ENCODE measurements at places on chromosomes 4 and X.

DNA sequence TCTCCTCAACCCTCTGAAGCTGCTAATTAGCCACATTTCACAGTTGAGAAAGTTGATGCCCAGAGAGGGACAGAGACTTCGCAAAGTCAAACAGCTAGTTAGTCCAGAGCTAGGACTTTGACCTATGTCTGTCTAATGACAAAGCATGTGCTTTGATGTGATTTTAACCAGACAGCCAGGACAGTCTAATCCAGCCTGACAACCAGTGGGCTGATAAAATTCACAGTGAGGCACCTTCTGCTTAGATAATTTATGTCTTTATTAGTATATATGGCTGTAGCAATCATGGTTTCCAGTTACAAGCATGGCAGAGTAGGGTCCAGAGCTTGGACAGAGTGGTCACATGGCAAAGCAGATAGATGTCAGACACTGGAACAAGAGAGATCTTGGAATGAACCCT lies 133.6 kb upstream of the C1QTNF7 start:
- DNase-seq, result no peak

- DNase-seq, result no peak
These were observed 118.0 kb upstream of the ATP6AP2 start for GRCh38 chrX:40462795-40463194.

DNA sequence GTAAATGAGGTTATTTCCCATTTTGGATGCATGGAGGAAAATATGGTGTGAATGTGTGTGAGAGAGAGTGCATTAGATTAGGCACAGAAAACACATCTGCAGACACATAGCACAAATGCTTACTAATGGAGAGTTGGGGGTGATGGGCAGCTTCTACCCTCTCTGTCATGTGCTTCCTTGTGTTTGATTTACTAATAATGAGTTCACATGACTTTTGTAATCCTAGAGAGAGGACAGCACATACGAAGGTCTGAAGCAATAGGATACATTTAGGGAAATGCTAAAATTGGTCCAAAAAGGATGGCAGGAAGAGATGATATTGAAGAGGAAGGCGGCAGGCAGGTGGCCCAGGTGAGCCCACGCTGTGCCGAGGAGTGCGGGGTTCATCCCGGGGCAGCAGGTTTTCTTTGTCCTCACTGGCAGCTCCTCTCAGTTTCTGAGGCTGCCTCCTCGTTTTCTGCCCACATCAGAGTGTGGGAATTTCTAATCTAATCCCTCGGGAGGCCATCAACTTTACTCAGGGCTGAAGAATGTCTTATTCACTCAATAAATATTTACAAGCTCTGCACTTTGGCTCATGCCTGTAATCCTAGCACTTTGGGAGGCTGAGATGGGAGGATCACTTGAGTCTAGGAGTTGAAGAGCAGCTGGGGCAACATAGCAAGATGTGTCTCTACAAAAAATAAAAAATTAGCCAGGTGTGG lies 15.9 kb upstream of the MAP9 start:
- peak; percentile 28 for DNase-seq

GRCh38 chr4:118086344-118086743 lies 52.1 kb downstream of the NDST3 start:
- peak; percentile 10 for DNase-seq

DNA sequence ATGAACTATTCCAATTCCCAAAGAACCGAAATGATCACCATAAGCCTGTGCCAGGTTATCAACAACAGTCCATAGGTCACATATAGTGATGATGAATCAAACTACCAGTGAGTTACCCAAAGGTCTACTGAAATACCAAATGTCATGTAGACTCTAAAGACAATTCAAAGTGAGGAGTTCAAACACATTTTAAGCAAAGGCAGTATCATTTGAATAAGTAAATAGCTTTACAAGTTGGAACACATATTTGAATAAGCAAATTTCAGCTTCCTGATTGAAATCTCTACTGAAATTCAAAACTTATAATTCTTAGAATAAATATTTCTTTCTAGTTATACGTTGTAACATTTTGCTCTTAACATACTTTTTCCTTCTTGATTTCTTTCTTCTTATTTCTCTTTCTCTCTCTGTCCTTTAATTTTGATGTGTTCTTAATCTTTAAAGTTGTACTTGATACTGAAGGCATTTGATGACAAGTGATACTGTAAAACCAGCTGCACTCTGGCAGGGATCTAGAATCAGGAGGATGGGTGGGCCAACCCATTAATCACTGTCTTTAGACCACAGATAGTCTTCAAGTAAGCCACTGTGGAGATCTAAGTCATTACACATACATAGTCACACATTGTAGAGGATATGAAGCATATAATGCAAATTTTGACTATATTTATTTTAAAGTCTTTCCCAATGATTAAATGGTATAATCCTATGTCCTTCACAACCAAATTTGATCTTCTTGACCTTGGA lies 34.5 kb downstream of the GABRA4 start:
- DNase-seq, result no peak

- DNase-seq, result no peak
These were observed 415.0 kb upstream of the INTU start for GRCh38 chr4:127217586-127218229.

- DNase-seq, result no peak
These were observed 11.3 kb upstream of the SPCS3 start for GRCh38 chr4:176308441-176308840.

GRCh38 chrX:14616301-14616700 lies 87.0 kb downstream of the GLRA2 start:
- no peak for DNase-seq

- DNase-seq, result no peak
These were observed 28.2 kb upstream of the CHRNA9 start for GRCh38 chr4:40306976-40307375.

GRCh38 chr4:69984030-69984443 lies 11.7 kb upstream of the STATH start:
- DNase-seq, result no peak

DNA sequence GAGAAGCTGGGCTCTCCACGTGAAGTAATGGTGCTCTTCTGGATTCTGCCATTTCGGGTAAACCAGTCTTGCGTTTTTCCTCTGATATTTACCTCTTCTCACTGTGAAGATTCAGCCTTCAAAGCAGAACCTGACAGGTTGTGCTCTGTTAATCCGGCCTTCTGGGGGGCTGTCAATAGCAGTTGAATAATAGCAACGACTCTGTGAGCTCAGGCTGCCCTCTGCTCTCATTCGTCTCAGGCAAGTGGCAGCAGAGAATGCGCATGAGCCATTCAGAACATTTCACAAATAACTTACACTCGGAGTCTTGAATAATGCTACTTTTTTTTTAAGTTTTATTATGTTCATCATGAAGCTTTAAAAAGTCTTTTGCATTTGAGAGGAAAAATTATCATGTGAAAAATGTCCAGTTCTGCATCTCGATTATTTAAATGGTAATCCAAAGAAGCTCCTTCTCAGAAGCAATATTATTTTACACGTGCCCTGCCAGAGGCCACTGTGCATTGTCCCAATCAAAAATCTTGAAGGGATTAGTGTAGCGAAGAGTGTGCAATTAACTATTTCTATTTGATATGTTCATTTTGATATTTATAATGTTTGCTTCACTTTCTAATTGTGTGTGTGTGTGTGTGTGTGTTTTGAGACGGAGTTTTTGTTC lies 354.2 kb upstream of the FAT1 start:
- DNase-seq, result no peak

DNA sequence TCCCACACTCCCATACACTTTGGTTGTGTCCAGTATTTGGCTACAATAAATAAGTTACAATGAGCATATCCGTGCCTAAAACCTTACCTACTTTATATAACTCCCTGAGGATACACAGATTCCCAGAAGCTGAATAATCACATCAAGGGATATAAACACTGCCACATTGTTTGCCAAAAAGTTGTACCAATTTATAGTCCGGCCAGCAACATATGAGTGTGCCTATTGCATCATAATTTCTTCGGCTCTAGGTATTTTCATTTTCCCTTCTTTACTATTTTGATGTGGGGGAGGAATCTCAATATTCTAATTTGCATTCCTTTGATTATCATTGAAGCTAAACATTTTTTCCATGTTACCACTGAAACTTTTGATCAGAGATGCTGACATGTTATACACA lies 146.4 kb downstream of the PCDH19 start:
- DNase-seq, result no peak

GRCh38 chrX:152637649-152638442 lies at the start of gene GABRQ:
Gene GABRQ (plus strand): TSS chrX:152637895. CDS start chrX:152638203, 308 bp downstream.
- DNase-seq, result no peak

DNA sequence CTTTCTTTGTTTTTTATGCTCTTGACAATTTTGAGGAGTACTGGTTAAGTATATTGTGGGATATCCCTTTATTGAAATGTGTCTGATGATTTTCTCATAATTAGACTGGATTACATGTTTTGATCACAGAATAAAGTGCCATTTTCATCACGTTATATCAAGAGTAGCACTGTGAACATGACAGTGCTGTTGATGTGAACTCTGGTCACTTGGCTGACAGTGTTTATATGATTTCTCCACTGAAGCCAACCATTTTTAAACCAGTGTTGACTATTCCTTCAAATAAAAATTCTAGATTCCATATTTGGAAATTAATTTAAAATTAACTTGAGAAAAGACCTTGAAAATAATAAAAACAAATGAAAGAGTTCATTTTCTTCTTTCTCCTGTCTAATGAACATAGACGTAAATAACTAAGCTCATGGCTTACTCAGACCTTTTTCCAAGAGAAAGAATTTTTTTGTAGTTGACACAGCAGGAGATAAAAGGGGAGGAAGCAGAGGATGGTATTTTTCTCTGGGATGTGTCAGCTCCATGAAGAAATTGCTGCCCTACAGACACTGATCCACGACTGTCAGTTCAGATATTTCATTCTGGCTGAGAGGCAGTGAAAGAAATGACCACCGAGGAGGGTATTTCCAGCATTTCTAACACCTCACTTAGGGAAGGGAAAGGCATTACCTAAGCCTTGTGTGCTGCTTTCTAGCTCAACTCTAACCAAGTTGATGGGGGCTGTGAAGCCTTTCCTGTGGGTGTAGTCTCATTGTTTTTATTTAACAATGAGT lies 150.9 kb upstream of the ANK2 start:
- DNase-seq, result no peak

DNA sequence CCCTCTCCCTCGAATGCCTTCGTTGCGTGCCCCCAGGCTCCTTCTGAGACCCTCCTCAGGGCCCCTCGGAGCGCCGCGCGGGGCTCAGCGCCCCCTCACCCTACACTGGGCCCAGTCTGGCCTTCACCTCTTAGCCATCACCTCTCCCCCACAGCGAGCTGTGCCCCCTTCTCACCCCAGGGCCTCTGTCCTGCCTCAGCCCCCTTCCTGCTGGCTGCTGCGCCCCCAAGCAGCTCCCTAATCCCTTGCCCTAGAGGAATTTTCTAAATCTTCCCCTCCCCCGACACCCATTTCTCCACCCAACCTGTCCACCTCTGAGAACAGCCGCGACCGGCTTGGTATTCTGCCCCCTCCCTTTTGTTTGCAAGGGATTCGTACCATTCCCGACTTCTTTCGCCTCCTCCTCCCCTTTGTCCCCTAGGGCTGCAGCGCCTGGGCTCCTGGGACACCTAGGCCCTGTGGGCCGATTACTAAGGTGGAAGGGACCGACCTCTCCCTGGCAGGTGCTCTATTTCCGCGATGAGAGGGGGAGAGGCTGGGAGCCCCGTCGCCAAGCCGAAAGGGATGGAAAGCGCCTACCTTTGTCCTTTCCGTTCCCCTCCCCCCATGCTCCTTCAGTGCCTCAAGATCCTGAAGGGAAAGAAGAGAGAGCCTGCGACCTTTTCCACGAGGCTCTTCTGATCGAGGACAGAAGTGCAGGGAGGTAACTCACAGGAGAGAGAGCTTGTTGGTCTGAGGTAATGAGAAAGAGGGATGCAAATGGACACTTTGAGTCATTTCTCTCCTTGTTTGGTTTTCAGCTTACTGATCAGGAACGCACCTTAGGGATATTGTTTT lies 10.9 kb downstream of the DLG3 start:
- no peak for DNase-seq

- DNase-seq, result peak; percentile 65
These were observed 30.4 kb downstream of the KIT start for GRCh38 chr4:54687887-54688841.

- peak; percentile 88 for DNase-seq
These were observed 189.2 kb downstream of the SHROOM3 start for GRCh38 chr4:76624241-76624681.

GRCh38 chr4:22678940-22679854 lies 13.5 kb upstream of the GBA3 start:
- DNase-seq, result no peak

- DNase-seq, result peak; percentile 16
These were observed 13.6 kb downstream of the EXOC1 start for GRCh38 chr4:55866973-55867574.

DNA sequence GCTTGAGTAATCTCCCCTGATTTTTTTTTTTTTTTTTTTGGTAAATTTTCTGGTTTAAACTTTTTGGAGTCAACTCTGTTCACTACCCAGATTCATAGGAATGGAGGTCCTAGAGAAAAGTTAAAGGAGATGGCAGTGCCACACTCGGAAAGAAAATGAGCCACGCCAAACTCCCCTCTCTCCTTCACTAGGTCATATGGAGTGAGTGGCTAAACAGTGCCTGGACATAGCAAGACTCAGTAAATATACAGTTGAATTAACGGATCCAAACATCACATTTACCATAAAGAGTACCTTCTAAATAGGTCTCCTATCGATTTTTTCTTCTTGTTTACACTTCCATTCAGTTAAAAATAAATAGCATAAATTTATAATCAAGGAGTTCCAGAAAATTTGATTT lies 13.6 kb upstream of the AMTN start:
- DNase-seq, result no peak

- no peak for DNase-seq
These were observed 85.5 kb downstream of the BCOR start for GRCh38 chrX:40012039-40012867.

GRCh38 chrX:10529344-10529743 lies 91.0 kb downstream of the MID1 start:
- DNase-seq, result no peak

All from AG04449 (cell line).